ENCODE measurements at places on chromosomes 1 and 21.
A peak's percentile ranks its signal among the peaks of the same experiment; 100 is the strongest.

GRCh38 chr1:208326033-208326432 is 81.8 kb upstream of the PLXNA2 start:
- DNase-seq: peak; percentile 2

- peak; percentile 53 for DNase-seq
These were observed 9.3 kb upstream of the SLX9 start for GRCh38 chr21:44930543-44930981.

GRCh38 chr1:220278991-220279390 is 6.7 kb upstream of the RAB3GAP2 start:
- no peak for DNase-seq

DNA sequence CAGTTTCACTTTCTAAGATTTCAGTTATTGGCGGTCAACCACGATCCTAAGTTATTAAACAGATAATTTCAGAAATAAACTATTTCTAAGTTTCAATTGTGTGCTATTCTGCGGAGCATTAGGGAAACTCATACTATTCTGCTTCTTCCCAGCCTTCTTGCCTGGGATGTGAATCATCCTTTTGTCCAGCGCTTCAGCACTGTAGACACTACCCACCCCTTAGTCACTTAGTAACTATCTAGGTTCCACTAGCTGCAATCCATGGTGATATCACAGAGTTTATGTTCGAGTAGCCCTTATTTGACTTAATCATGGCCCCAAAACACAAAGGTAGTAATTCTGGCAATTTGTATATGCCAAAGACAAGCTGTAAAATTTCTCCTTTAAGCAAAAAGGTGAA is 279.9 kb upstream of the ADAMTS5 start:
- DNase-seq: no peak

GRCh38 chr21:37870221-37870620 is 46.0 kb downstream of the KCNJ6 start:
- DNase-seq: no peak

- DNase-seq: no peak
These were observed 24.7 kb upstream of the ADGRB2 start for GRCh38 chr1:31788825-31789256.

- DNase-seq: no peak
These were observed 5.6 kb downstream of the ABCA4 start for GRCh38 chr1:94115254-94115899.

DNA sequence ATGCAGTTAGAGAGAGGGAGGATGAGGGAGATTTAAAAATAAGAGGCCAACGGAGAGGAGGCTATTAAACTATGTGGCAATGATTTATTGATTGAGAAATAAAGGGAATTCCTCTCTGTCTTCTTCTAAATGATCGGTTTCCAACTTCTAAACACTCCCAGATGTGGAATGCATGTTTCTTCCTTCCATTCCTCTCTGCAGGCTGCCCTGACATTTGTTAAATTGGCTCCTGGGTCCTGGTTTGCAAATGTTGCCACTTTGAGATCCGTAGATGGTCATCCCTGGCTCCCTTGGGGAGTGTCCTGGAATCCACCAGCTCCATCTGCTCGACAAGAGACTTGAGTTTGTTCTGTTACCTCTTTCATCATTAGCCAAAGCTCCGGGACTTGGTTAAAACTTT is 10.3 kb upstream of the C1orf198 start:
- no peak for DNase-seq

DNA sequence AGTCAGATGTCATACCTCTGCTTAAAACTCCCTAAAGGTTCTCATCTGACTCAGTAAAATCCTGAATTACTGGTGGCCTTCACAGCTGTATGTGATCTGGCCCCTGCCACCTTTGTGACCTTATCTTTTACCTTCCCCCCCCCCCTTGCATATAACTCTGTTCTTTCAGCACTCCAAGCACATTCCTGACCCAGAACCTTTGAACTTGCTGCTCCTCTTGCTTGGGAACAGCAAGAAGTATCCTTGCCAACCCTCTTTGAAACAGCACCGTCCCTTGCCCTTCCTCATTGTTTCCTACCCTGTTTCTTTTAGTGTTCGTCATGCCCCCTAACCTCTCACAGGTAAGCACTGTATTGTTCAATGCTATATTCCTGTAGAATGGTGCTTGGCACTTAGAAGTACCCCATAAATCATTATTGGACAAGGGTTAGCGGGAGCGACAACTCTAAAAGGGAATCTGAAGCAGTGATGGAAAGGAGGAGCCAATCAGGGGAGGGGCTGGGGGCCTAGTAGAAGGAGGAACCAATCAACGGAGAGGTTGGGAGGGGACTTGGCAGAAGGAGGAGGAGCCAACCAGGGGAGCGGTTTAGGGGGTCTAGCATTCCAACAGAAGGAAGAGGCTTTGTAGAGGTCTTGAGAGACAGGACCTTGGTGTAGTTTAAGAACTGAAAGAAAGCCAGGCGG is 13.9 kb downstream of the CACHD1 start:
- DNase-seq: no peak

DNA sequence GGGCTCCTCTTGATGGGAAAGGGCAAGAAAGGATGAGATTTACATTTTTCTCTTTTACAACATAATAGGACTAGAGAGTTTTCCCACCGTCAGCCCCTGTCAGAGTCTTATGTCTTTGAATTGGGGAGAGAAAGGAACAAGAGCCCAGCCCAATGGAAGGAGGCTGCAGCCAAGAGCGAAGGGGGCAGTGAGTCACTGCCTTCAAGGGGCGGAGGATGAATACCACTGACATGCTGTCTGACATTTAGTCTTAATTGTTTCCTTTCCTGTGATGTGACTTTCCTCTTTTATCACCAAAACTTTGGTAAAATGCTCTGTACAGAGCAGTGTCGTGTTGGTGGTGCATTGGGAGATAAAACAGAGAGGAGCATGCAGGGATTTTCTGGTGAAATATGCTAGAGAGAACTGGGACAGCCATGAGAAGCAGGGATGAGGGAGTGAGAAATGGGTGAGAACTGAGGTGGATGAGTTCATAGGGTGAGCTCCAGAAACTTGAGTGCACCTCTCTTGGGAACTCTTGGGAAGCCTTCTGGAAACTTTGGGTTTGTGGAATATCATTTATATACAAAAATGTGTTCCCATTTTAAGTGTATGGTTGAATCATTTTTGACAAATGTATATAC is 179.9 kb upstream of the FGGY start:
- DNase-seq: peak; percentile 7

DNA sequence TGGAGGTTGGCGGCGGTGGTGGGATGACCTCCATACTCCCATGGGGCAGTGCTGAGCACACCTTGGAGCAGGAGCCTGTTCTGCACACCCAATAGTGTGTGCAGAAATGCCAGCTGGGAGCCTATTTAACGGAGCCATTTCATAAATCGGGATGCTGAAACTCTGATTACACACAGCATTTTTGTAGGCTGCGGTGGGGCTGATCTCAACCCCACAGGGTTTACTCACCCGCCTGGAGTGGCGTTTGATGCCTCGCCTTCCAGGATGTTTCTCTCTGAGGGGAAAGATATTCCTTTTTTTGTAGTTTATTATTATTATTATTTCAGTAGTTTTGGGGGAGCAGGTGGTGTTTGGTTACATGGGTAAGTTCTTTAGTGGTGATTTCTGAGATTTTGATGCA is 82.6 kb upstream of the WDR26 start:
- no peak for DNase-seq

DNA sequence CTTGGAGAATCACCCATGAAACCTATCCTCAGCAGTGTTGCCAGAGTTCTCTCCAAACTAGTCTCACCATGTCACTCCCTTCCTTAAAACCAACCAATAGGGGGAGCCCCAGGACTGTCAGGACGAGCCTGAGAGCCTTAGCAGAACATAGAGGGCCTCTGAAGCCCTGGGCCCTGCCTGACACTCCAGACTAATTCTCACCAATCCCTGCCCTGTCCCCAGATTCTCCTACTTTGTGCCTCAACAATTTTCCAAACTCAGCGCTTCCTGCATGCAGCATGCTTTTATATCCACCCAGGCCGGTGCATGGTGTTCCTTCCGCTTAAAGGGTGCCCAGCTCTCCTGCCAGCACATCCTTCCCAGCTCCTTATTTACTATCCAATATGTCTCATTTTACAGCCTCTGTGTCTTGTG is 42.7 kb downstream of the HSD3B1 start:
- DNase-seq: peak; percentile 69

- no peak for DNase-seq
These were observed 1.7 kb upstream of the ATP1A4 start for GRCh38 chr1:160149716-160150115.

GRCh38 chr1:53331446-53332185 is 3.7 kb upstream of the LRP8 start:
- DNase-seq: no peak

DNA sequence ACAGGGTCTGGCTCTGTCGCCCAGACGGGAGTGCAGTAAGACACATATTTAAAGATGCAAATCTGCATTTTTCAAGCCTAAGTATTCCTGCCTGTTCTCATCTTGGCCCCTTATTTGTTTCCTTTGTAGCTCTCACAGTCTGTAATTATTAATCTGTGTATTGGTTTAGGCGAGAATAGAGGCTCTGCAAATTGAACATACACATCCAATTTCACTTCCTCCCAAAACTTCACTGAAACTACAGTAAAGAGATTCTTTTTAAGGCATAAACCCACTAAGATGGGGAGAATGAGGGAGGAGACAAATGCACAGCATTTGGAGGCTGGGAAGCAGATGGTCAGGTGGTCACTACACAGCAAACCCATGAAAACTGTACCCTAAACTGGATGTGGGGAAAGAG is 21.0 kb downstream of the HMGN2 start:
- no peak for DNase-seq

DNA sequence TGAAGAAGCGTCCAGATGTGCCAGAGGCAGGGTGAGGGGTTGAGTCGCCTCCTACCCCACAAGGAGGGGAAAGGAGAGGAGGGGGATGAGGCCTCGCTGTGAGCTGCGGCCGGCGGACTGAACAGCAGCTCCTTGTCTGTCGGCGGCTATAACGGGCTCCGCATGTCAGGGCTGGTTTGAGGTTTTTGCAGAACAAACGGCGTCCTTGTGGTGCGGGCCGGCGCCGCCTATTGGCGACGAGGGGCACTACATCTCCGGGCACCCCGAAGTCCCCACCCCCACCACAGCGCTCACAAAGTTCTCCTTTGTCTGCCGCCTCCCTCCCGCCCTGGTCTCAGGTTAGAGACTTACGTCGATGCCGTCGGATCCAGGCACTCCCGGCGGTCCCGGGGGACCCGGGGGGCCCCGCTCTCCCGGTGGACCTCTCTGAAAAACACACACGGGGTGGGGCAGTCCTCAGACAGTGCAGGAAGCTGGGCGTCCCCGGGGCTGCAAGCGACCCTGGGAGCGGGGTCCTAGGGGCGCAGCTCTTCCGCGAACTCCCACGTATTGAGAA is 1.8 kb downstream of the COL9A2 start:
- DNase-seq: peak; percentile 92

GRCh38 chr1:55257958-55258357 is 42.8 kb upstream of the USP24 start:
- DNase-seq: peak; percentile 35

DNA sequence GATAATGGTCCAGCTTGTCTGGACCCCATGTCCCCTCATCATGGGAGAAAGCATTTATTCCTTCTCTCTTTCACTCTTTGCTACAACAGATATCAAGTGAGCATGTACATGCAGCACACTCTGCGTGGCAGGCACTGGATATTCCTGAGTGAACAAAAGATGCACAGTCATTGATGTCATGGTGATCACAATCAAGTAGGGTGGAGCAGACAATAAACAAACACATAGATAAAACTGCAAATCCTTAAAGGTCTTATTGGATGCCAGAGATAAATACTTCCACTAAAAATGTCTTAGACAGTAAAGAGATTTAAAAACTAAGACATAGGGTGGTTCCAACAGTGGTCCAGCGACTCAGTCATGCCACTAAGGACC is 178.0 kb downstream of the ZC3H11B start:
- DNase-seq: no peak

DNA sequence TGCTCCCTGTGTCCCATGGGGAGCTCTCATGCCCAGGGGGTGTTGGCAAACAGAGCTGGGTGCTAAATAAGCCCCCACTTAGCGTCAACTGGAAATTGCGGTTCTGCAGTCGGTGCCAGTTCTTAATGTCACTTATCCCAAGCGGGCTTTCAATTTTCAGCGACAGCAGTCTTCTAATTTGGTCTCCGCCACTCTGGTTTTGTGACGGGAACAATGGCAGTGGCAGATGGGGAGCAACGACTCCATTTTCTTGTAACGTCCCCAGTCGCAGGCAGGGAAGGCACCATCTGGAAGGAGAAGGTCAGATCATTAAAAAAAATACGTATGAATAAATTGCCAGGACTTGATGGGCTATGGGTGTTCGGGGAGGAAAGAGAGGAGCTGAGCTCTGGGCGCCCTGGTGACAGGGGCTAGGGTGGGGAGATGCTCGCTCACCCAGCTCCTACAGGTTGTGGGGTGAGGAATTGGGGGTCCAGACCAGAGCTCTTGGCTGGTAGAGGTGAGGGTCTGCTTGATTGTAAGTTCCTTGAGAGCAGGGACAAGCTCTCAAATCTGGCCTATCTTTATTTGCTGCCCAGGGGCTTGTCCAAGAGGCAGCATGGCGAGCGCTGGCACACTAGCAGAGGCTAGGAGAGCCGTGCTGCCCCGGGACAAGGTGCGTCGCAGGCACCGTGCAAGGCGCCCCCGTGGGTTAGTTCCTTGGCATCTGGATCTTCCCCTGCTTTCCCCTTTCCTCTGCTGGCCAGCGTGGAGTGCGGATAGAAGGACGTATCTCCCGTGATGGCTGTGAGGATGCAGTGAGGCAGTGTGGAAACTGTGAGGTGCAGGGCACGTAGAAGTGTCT is 105.8 kb downstream of the ARHGEF10L start:
- no peak for DNase-seq

- no peak for DNase-seq
These were observed 65.6 kb downstream of the IFI44 start for GRCh38 chr1:78715181-78715661.

DNA sequence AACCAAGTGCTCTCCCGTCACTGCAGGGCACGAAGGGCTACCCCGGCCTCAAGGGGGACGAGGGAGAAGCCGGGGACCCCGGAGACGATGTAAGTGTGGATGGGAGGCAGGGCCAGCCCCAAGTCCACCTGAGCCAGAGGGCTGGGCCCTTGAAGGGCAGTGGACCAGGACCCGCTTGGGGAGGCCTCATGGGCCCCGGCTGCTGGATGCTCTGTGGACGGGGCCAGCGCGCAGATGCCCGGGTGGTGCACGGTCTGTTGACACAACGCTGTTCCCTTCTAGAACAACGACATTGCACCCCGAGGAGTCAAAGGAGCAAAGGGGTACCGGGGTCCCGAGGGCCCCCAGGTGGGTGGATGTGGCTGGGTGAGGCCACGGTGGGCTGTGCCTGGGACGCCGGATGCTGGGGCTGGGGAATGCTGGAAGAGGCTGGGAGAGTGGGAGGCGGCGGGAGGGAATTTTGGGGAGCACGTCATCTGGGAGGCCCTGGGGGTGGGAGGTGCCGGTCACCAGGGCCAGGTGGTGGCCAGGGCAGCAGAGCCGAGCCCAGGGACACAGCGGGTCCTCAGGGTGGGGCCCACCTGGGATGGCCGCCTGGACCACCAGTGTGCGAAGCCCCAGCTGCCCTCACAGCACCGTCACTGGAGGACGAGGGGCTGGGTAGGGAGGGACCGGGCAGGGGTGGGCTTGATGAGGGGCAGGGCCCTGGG is 17.5 kb downstream of the COL6A1 start:
- no peak for DNase-seq

GRCh38 chr1:7500381-7501083 is 270.6 kb upstream of the VAMP3 start:
- DNase-seq: no peak

GRCh38 chr1:244664353-244664752 is 11.4 kb downstream of the DESI2 start:
- DNase-seq: no peak

Measured in NB4 (cell line).